ENCODE measurements at places on chromosomes 5 and 9. TPM values are rescaled to one million over a fixed set of nuclear protein-coding genes. Genes with fewer than 3 reads are reported as not detected.

DNA sequence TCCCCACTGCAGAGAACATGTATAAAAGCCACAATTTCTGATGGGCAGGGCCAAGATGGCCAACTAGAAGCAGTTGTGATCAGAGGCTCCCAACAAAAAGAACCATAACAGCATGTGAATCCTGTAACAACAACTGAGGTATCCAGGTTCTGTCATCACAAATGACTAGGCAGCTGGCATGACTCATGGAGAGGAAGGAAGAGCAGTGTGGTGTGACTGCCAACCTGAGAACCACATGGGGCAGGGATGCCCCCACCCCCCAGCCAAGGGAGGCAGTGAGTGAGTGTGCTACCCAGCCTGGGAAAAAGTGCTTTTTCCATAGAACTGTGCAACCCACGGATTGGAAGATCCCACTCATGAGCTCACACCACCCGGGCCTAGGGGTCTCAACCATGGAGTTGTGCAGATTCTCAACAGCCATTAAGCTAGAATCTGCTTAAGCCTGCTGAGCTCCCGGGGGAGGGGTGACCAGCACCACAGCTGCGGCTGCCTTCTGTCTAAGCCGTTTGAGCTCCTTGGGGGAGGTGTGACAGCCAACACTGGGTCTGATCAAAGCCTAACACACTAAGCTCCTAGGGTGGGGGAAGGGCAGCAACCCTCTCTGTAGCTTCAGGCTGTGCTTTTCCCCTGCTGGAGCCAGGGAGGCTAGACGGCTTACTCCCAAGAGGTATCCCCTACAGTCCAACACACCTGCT, 80.1 kb upstream of the DMAC1 start:
- DNase-seq: peak; percentile 86

- no peak for DNase-seq
Measured at GRCh38 chr9:131884222-131884621, 144.3 kb upstream of the RAPGEF1 start.

DNA sequence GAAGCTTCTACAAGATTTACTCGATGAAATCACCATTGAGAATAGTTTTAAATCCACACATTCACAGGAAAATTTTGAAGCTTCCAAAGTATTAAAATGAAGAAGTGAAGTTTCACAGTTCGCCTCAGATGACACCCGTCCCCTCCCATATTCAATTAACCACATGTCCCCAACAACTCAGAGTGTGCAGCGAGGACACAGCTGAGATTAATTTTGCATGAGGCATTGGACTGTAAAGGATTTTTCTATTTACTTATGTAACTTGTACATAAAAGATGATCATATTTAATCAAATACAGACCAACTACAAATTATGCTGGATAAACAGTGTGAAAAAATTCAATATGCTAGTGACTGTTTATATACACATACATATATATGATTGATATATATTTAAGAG, 84.7 kb upstream of the OLFM1 start:
- no peak for DNase-seq

- no peak for DNase-seq
Measured at GRCh38 chr5:42596817-42597216, 159.8 kb upstream of the CCDC152 start.

GRCh38 chr5:109455598-109456096, 45.9 kb upstream of the PJA2 start:
- DNase-seq: peak; percentile 92

- DNase-seq: no peak
Measured at GRCh38 chr5:17405976-17406375, 92.1 kb upstream of the TAF11L2 start.

DNA sequence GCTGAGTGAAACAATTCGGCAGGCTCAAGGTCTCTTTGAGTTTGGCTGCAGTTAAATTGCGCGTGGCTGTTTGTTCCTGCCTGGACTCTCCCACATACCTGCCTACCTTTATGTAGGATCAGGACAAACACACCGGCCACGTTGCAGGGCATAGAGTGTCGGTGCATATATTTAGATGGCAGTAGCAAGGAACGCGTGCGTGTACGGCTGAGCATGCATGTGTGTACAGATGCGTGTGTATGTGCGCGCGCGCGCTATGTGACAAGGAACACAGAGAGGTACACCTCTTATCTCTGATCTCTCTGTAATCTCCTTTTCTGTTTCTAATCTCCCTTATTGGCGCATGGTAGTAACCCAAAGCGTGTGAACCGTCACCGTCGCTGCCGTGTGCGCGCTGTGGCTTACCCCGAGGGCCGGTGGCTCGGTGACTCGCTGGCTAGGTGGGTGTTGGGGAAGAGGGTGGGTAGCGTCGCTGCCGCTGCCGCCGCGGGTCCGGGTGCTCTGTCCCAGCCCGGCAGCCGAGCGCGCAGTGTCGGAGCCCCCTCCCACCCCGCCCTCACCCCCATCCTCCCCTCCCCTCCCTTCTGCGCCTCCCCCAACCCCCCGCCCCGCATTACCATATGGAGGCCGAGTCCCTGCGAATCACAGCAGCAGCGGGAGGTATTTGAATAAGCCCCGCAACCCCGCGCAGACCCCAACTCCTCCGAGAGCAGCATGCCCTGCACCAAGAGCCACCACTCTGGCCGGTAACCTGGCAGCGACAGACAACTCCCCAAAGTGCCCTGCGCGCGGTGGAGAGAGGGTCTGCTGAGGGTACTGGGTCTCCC, 204.8 kb downstream of the MEF2C start:
- DNase-seq: no peak

- DNase-seq: no peak
Measured at GRCh38 chr9:74120470-74120869, 376.7 kb upstream of the RORB start.

GRCh38 chr9:18366184-18366583, 107.8 kb upstream of the ADAMTSL1 start:
- DNase-seq: no peak

The PTPRD gene
- 25.8 TPM for total RNA-seq

The GGTA1 gene
- total RNA-seq: not detected

The SCGB3A2 gene
- total RNA-seq: not detected

The BHMT2 gene
- total RNA-seq: 3.7 TPM

Measured in kidney epithelial cell (primary cell).